ENCODE measurements at places on chromosomes 1 and 21. TPM values are rescaled to one million over a fixed set of nuclear protein-coding genes. Genes with fewer than 3 reads are reported as not detected.
A peak's percentile ranks its signal among the peaks of the same experiment; 100 is the strongest.

- peak; percentile 94 for DNase-seq
Measured at GRCh38 chr1:10960411-10961299, 51.8 kb upstream of the TARDBP start.

GRCh38 chr1:185559684-185560331 is 174.4 kb upstream of the HMCN1 start:
- peak; percentile 76 for DNase-seq

DNA sequence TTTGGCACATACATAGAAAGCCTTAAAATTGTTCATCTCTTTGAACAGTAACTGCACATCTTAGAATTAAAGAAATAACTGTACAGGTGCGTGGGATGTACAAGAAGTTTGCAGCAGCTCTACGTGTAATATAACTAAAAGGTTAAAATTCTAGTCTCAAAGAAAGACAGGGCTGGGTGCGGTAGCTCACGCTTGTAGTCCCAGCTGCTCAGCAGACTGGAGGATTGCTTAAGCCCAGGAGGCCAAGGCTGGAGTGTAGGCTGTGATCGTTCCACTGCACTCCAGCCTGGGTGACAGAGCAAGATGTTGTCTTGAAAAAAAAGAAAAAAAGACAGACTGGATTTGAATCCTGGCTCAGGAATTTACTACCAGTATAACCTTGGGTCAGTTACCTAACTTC is 13.4 kb downstream of the PARP1 start:
- no peak for DNase-seq

GRCh38 chr1:85451236-85451830 is 13.6 kb downstream of the DDAH1 start:
- DNase-seq = no peak

- DNase-seq = peak; percentile 79
Measured at GRCh38 chr1:201468844-201469644, at the start of gene PHLDA3. Gene PHLDA3, minus strand, starts transcription at chr1:201469188. Its CDS starts 402 bp downstream, at chr1:201468786.

Gene UBE2U
- total RNA-seq = not detected

GRCh38 chr21:34933609-34934335 is 115.3 kb downstream of the RUNX1 start:
- peak; percentile 67 for DNase-seq

DNA sequence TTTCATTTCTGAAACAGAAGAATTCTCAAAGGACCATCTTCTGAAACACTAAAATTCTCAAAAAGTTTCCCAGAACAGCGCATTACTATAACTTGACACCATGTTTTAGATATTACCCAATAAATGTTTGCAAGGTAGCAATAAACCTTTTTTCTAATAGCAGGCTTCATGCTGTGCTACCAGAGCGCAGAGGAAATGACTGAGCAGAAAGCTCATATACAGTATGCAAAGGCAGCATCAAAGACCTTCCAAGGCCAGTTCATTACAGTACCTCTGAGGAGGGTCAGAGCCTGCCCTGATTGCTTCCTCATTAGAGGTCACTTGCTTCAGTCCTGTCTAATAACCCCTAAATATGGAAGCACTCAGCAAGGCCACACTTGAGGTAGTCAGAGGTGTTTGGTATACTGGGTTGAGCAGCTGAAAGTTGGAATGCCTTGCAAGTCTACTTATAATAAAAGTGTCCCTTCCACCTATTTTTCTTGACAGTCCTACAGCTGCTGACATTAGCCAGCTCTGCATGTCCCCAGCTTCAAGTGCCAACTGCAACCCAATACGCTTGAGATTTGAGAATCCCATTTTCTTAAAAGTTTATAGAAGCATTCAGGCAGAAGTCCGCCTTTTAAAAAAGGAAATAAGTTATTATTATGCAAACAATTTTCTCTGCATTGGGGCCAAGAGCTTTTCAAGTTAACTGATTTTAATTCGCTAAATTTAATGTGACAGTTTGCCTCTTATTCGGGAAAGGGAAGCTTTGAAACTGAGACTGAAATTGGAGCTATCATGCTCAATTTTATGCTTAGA is 207.2 kb downstream of the ZC3H11B start:
- no peak for DNase-seq

Gene TTLL10
- not detected for total RNA-seq

Gene CCDC17
- total RNA-seq = 4.7 TPM

DNA sequence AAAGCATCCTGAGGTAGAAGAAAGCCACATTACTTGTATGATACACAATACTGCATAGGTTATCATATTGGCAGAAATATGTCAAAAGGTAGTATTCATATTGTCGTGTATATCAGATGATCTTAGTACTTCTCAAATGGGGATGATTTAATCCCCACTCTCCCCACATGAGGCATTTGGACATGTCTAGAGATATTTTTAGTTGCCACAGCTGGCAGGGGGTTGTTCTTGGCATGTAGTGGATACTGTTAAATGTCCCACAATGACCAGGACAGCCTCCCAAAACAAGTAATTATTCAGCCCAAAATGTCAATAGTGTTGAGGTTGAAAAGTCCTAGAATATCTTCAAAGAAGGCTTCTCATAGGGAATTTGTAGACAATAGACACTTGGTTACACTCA is 162.8 kb downstream of the NEGR1 start:
- no peak for DNase-seq

Gene FMOD
- 18.6 TPM for total RNA-seq
